Smooth muscle cell of the umbilical artery (primary cell): ENCODE measurements at places on chromosomes 2 and 18. TPM values are rescaled to one million over a fixed set of nuclear protein-coding genes. Genes with fewer than 3 reads are reported as not detected.

Gene SPATA3
- not detected in 2 replicates for total RNA-seq

Gene CHST9
- not detected in 2 replicates for total RNA-seq

Gene IL1B
- 159 and 281 TPM in 2 replicates for total RNA-seq

Gene SALL3
- not detected in 2 replicates for total RNA-seq

Gene NYAP2
- total RNA-seq: not detected in 2 replicates

Gene OTOS
- total RNA-seq: not detected in 2 replicates

Gene PFN4
- 0.30 and 0.42 TPM in 2 replicates for total RNA-seq

Gene RNF125
- 0.23 TPM in 1 of 2 replicates, not detected in the other for total RNA-seq

Gene KCNJ3
- under 0.01 TPM in 1 of 2 replicates, not detected in the other for total RNA-seq

Gene IL36A
- not detected in 2 replicates for total RNA-seq

Gene ITM2C
- 65.6 and 164 TPM in 2 replicates for total RNA-seq

Gene ABCB11
- total RNA-seq: not detected in 2 replicates

Gene RAX
- total RNA-seq: not detected in 2 replicates

Gene HEATR5B
- total RNA-seq: 24.1 and 29.0 TPM in 2 replicates

Gene GALR1
- not detected in 2 replicates for total RNA-seq

Gene POTEC
- total RNA-seq: not detected in 2 replicates

Gene UGT1A5
- total RNA-seq: not detected in 2 replicates

Gene DUSP2
- 3.0 and 4.2 TPM in 2 replicates for total RNA-seq

Gene CEBPZOS
- total RNA-seq: 17.8 and 20.0 TPM in 2 replicates

Gene SPDYA
- total RNA-seq: 0.89 and 1.2 TPM in 2 replicates

Gene AKAIN1
- total RNA-seq: not detected in 2 replicates

Gene DAW1
- total RNA-seq: 0.59 and 2.4 TPM in 2 replicates

Gene GPBAR1
- total RNA-seq: not detected in 2 replicates

Gene EIF2AK3
- 39.2 and 41.0 TPM in 2 replicates for total RNA-seq

Gene ADCY3
- 13.1 and 36.2 TPM in 2 replicates for total RNA-seq

Gene STPG4
- total RNA-seq: 0.32 and 0.89 TPM in 2 replicates

Gene CYTIP
- 0.30 TPM in 1 of 2 replicates, not detected in the other for total RNA-seq

Gene OSBPL6
- 1.8 and 12.8 TPM in 2 replicates for total RNA-seq

Gene MARCHF4
- 1.5 and 10.8 TPM in 2 replicates for total RNA-seq

Gene KIF5C
- 0.37 and 2.7 TPM in 2 replicates for total RNA-seq

Gene FTCDNL1
- 1.5 and 1.8 TPM in 2 replicates for total RNA-seq

Gene FAM124B
- total RNA-seq: 0.09 and 0.30 TPM in 2 replicates

Gene AFF3
- total RNA-seq: 0.89 and 3.8 TPM in 2 replicates

Gene RAB6C
- not detected in 2 replicates for total RNA-seq

Gene PSMA8
- total RNA-seq: not detected in 2 replicates

Gene TXNDC2
- total RNA-seq: 0.05 TPM in 1 of 2 replicates, not detected in the other

Gene EGR4
- total RNA-seq: not detected in 2 replicates

Gene L3MBTL4
- not detected in 2 replicates for total RNA-seq

Gene CFC1
- not detected in 2 replicates for total RNA-seq

Gene BIN1
- total RNA-seq: 34.4 and 44.0 TPM in 2 replicates
